Glomerular endothelial cell (primary cell): ENCODE measurements at places on chromosomes 2 and 18. TPM values are rescaled to one million over a fixed set of nuclear protein-coding genes. Genes with fewer than 3 reads are reported as not detected.

GRCh38 chr2:47232738-47233415 lies 77.8 kb upstream of the STPG4 start:
- DNase-seq = no peak

DNA sequence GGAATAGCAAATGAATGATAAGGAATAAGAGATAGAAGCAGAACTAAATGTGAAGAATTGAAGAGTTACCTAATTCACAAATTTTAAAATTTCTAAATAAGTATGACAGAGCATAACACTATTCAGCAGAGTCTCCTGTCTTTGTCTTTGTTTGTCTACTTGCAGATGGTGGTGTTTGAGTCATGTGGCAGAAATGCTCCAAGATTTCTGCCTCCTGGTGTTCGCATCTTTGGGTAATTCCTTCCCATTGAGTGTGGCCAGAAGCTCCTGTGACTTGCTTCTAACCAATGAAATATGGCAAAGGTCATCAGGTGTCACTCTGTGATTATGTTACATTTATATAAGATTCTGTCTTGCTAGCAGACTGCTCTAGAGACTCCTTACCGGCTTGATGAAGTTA lies 45.6 kb upstream of the GALNT3 start:
- no peak for DNase-seq

GRCh38 chr2:72515696-72516095 lies 310.1 kb downstream of the EXOC6B start:
- DNase-seq = no peak

- no peak for DNase-seq
These were observed 91.5 kb upstream of the HS6ST1 start for GRCh38 chr2:128410035-128410757.

DNA sequence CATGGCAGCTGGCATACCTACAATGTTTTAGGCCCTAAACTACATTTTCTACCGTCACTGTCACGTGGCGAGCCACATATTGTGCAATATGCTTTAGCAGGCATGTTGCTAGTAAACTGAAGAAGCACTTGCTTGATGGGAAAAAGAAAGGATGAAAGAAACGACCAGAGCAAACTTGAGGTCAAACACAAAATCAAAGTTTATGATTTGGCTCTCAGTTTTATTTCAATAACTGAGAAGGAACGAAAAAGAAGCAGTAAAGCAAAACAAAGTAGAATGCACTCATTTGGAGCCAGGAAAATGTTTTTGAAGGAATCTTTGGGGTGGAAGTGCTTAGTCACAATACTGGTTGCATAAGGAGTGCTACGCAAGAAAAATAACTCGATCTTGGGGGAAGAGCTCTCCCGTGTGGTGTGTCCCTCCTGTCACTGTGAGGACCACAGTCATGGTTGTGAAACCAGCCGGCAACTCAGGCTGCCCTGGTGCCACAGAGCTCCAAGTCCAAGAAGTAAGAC lies 349.8 kb downstream of the RBM43 start:
- DNase-seq = no peak

DNA sequence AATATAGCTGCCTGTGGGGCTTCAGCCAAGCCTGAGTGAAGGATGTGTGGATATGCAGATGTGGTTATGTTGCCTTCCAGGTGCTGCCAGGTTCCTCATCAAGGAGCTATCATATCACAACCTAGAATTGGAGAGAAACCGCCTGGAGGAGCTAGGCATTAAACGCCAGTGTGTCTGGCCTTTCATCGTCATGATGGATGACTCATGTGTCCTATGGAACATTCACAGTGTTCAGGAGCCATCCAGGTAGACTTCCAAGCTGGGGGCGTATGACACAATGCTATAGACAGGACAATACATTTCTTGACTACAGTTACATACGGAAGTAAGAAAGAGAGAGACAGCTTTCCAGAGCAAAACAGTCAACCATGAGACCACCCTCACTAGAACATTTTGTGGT lies 86.8 kb downstream of the ESCO1 start:
- DNase-seq = no peak

DNA sequence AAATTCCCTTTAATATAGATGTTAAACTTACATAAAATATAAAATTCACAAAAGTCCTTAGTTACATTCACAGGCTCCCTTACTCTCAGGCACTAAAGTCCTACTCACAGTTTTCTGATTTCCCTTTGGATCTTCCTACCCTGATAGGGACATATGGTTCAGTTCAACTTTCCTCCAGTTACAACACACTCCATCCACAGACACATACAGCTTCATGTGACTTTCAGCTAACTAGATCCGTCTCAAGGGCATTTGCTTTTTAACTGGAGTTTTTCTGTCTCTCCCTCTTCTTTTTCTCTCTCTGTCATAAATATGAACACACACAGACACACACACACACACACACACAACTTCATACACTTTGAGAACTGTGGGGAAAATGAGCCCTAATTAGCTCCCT lies 419.2 kb downstream of the LRP1B start:
- DNase-seq = no peak

DNA sequence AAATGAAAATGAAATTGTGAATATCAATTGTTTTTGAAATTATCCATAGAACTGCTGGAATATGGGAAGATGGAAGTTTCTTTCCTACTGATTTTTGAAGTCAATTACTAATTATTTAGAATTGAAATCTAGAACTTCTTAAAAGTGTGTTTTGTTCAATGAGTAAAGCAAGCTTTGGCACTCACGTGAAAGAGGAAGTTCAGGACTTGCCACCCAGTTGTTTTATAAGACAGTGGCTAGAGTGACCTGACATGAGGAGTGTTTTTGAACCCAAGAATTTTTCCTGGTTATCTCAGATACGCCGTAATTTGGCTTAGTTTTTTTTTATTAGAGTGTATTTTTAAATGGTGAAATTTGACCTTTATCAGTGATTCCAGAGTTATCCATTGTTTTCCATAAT lies 3.5 kb downstream of the MXD1 start:
- no peak for DNase-seq

DNA sequence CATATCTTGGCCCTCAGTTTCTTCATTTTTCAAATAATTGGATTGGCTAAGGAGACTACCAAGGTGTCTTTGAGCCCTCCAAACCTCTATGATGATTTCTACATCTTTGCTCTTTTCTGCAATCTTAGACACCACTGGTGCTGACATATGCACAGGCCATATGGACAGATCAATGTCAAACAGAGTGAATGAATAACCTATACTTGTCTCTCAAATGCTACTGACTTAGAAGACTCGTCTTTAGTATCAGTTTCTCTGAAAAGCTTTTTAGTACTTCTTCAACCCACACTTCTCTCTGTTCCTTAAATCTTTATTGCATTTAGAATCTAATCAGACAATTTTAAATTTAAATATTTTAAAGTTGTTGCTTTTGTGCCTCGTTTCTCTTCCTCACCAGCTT lies 258.2 kb downstream of the LTBP1 start:
- no peak for DNase-seq

DNA sequence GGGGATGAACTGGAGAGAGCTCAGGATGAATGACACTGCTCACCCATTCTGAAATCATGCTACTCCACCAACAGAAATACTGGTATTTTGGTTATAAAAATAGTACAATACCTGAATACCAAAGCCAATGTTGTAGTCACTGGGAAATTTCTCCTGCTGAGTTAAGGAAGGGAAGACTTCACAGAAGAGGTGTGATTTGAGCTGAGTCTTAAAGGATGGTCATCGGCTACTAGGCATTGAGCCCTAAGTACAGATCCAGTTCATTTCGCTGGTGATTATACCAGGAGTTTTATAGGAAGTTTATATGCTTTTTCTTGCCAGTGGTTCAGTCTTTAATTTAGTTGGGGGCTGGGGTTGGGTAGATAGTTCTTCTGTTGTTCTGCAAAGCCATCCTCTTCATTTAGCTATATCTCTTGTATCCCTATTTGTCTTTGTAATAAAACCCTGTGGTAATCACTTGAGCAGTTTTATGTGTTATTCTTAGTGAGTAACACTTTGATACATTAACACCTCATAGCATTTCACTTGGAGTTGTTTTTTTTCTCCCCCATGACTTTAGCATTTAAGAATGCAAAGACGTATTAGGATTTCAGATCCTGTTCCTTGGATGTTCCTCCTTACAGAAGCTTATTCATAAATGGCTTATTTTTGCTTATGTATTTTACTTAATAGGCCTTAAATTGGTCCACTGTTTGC lies 239.9 kb upstream of the FOSL2 start:
- DNase-seq = no peak

CNDP1 gene
- not detected in 2 replicates for total RNA-seq

CXCR4 gene
- 68.4 and 211 TPM in 2 replicates for total RNA-seq

SRD5A2 gene
- not detected in 2 replicates for total RNA-seq

ERMN gene
- total RNA-seq = 0.19 TPM in 1 of 2 replicates, not detected in the other

PROM2 gene
- total RNA-seq = 0.99 and 4.8 TPM in 2 replicates
